H7 (cell line): ENCODE measurements at places on chromosomes 1 and 21.

DNA sequence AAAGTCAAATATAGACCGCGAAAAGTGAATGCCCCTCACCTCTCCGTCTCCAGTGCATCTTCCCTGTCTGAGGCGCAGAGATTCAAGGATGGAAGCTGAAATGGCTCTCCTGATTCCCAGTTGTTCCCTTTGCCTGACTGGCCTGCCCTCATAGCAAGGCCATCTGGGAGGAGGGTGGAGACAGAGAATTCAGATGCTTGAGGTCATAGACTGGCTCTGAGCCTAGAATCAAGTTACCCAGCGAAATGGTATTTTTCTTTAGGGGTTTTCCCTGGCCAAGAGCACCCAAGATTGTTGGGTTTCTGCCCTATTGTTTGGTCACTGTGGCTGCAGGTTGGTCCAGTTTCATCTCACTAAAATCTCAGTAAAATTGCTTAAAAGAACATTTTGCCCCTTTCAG, 7.2 kb downstream of the METTL13 start:
- no peak for DNase-seq

GRCh38 chr1:32241001-32241763, 5.8 kb upstream of the FAM167B start:
- DNase-seq, result peak; percentile 88

- no peak for DNase-seq
Measured at GRCh38 chr1:48341221-48341620, 118.7 kb downstream of the SLC5A9 start.

GRCh38 chr1:44408212-44408582, 3.1 kb downstream of the RNF220 start:
- DNase-seq, result peak; percentile 48

DNA sequence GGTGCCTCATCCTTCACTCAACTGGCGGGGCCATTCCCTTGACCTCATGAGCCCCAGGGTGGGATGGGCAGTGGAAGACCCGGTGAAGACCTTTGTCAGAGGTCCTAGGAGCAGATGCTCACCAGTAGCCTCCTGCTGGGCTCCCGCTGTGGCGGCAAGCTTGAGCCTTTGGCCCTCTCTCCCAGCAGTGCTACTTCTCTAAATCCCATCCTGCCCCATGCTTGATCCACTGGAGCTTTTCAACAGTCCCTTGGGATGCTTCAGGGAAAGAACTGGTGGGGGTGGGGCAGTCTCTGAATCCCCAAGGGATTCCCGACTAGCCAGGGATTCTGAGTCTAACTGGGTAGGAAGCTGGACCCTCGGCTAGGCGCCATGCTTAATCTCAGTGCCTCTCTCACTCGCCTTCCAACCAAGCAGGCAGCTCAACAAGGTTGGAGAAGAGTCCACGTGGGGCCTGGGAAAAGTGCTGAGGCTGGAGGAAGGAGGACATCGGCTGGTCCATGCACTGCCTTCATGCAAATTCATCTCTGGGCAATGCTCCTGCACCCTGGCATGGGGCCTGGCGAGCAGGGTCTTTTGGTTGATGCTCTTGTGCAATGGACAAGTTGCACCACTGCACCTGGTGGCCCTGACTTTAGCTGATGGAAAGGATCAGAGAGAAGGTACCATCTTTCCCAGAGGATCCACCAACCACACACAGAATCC, 190.3 kb downstream of the GRIK3 start:
- DNase-seq, result no peak

- DNase-seq, result no peak
Measured at GRCh38 chr1:4935807-4936206, 281.4 kb downstream of the AJAP1 start.

GRCh38 chr1:228339766-228340685, 66.6 kb downstream of the TRIM11 start:
- no peak for DNase-seq

DNA sequence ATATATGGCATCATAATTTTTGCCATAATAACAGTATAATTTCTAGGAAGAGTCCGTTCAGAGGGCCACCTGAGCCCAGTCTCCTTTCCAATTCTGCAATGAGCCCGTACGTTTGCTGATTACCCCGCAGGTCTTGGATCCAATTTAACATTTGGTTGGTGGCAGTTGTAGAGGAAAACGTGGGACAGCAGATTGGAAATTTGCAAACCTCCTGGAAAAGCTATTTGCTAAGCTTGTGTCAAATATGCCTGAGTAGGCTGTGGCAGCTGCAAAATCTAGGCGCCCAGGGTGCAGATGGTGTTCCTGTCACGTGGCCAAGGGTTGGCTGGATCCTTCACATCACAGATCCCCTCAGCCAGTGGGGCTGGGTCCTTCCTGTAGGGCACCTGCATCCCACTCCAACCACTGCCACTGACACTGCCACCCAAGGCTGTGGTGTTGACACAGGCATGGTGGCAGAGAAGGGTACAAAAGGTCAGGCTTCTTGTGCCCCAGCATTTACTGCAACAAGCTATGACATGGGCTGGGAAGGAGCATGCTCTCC, 174.8 kb upstream of the SYT6 start:
- DNase-seq, result no peak

DNA sequence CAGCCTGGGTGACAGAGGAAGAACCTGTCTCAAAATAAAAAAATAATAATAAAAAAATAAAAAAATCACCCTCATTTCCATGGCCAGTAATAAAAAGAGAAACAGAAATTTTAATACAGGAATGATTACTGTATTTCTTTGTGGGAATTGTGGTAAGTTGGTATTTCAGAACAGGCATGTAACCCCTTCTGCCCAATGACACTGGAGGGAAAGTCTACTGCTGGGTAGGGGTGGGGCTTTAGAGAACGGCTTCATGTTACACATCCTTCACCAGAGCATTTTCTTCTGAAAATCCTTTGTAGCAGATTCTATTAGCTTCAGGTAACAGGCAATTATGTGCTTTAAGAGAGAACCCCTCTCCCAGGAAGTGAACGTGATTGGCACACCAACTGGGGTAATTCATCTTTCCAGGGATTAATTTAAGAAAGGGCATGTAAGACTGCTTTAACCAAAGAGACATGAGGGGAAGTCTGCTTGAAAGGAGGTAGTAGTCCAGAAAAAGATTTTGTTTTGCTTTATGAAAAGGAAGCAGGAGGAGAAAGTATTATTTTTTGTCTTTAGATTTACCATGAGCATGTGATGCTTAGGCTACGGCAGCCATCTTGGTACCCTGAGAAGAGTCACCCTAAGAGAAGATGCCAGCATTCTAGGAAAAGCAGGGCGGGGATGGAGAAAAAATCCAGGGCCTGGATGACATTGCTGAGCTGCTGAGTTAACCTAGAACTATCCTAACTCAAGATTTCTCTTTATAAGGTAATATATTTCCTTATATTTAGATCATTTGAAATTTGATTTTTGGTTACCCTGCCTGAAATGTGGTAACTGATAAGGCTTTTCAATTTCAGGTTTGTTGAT, 57.7 kb upstream of the DPT start:
- peak; percentile 5 for DNase-seq

DNA sequence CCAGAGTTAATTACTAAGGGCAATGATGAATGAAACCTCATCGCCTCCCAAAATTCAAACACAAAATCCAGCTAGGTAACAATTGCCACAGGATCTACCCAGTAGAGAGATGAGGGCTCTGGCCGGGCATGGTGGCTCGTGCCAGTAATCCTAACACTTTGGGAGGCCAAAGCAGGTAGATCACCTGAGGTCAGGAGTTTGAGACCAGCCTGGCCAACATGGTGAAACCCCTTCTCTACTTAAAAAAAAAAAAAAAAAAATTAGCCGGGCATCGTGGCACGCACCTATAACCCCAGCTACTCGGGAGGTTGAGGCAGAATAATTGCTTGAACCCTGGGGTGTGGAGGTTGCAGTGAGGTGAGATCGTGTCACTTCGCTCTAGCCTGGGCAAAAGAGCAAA, 15.8 kb downstream of the CD2 start:
- DNase-seq, result no peak
